ENCODE measurements at places on chromosomes 4 and X.

GRCh38 chr4:8324640-8325239 is 55.2 kb downstream of the HTRA3 start:
- H3K27ac ChIP-seq: no peak overlapping the region
- H3K4me1 ChIP-seq: no peaks in the 10 kb centered on the region
- H3K36me3 ChIP-seq: no peaks in the 10 kb centered on the region
- no peak overlapping the region for H3K4me3 ChIP-seq
- no peaks in the 10 kb centered on the region for H3K27me3 ChIP-seq

DNA sequence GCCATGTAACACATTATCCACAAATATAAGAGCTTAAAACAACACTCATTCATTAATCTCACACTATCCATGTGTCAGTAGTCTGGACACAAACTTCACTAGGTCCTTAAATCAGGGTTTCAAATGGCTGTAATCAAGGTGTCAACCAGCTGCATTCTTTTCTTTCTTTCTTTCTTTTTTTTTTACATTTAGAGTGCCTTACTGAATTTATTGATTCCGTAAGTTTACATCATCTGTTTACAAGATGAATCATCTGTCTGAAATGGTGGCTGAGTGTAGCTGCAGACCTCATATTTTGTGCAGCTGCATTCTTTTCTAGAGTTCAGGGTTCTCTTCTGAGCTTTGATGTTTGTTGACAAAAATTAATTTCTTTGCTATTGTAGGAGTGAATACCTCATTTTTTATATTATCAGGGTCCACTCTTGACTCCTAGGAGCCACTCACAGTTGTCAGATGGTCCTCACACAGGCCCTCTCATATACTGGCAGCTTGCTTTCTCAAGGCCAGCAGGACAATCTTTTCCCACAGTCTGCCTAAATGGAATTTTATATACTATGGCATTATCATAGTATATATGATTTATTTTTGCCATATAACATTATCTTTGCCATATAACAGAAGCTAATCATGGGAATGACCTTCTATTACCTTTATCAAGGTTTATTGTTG is 37.8 kb downstream of the SPOCK3 start:
- peaks cover 4% of the 10 kb centered on the region for H3K36me3 ChIP-seq
- H3K27me3 ChIP-seq: no peaks in the 10 kb centered on the region
- no peak for DNase-seq
- no peak overlapping the region for H3K4me3 ChIP-seq
- H3K27ac ChIP-seq: no peak overlapping the region

GRCh38 chr4:141640696-141641095 is 4.3 kb downstream of the IL15 start:
- no peak for DNase-seq
- H3K27ac ChIP-seq: no peak overlapping the region
- H3K4me3 ChIP-seq: no peak overlapping the region
- peaks cover 36% of the 10 kb centered on the region for H3K4me1 ChIP-seq
- H3K36me3 ChIP-seq: no peaks in the 10 kb centered on the region
- no peaks in the 10 kb centered on the region for H3K27me3 ChIP-seq

DNA sequence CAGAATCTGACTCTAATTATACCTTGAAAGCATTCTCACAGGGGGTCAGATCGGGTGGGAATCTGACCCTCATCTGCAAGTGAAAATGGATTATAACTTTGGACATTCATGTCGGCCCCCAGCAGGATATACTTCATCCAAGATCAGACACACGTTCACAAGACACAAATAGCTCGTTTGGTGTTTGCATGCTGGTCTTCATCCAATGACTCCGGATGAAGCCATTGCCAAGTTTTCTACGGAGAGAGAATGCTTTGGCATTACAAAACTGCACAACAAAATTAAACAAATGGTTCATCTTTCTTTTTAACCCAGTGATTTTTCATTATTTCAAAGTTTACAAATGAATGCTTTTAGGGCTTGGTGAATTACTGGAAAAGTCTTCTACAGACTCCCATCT is 105.5 kb downstream of the MID1 start:
- DNase-seq: no peak
- no peaks in the 10 kb centered on the region for H3K36me3 ChIP-seq
- H3K27ac ChIP-seq: no peak overlapping the region
- no peak overlapping the region for H3K4me3 ChIP-seq

Data from natural killer cell treated with Interleukin-12 subunit alpha and Interleukin-12 subunit beta and Interleukin-15 and Interleukin-18, amount 100 ng/mL, for 72 hours (primary cell).